ENCODE measurements at places on chromosomes 4 and X.

DNA sequence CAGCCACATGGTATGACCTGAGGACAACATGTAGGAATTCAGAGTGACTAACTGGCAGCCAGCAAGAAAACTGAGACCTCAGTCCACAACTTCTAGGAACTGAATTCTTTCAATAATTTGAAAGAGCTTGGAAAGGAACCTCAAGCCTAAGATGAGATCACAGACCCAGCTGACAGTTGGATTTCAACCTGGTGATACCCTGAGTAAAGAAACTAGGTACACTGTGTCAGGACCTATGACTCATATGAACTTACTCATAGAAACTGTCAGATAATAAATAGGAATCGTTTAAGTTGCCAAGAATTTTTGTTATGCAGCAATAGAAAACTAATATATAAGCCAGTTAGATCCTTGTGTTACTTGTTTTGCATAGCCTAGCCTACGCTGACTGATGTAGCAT lies 102.4 kb upstream of the DCAF12L1 start:
- no peak for DNase-seq

- DNase-seq: no peak
Measured at GRCh38 chr4:156778093-156778492, 193.5 kb downstream of the PDGFC start.

GRCh38 chr4:7970361-7970946 lies 30.8 kb upstream of the AFAP1 start:
- no peak for DNase-seq

GRCh38 chr4:1859389-1859753 lies 3.4 kb upstream of the LETM1 start:
- no peak for DNase-seq

GRCh38 chr4:100742045-100742444 lies 224.2 kb upstream of the EMCN start:
- DNase-seq: peak; percentile 18

GRCh38 chr4:19883841-19884240 lies 367.9 kb upstream of the SLIT2 start:
- DNase-seq: peak; percentile 3

DNA sequence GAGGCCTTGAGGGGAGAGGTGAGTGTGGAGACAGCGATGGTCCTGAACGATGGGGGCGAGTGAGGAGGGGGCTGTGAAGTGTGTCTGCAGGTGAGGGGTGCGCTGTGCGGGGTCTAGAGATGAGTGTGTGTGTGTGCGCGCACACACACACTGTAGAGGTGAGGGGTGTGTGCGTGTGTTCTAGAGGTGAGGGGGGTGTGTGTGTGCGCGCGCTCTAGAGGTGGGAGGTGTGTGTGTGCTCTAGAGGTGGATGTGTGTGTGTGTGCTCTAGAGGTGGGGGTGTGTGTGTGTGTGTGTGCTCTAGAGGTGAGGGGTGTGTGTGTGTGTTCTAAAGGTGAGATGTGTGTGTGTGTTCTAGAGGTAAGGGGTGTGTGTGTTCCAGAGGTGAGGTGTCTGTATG lies 574 bp downstream of the BST1 start:
- DNase-seq: no peak

GRCh38 chrX:107673933-107674479 lies 45.7 kb downstream of the PRPS1 start:
- DNase-seq: no peak

DNA sequence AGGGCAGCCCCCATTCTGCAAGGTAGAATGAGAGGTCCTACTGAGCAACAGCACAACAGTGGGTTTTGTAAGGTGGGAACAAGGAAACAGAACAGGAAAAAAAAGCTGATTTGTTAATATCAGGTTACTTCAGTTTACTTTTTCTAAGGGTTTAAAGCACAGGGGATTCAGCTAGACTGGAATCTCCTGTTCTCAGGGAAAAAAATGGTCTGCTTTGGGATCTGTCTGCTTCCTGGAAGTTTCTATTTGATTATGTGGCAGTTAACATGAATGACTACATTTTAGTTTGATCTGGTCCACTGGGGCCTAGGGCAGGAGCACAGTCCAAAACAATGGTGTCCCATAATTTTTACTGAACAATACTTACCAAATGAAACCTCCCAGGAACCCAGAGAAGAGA lies 104.6 kb downstream of the FBXW7 start:
- DNase-seq: no peak

- DNase-seq: no peak
Measured at GRCh38 chr4:126012691-126013290, 698.0 kb downstream of the FAT4 start.

- no peak for DNase-seq
Measured at GRCh38 chr4:102574317-102574716, 73.2 kb downstream of the NFKB1 start.

DNA sequence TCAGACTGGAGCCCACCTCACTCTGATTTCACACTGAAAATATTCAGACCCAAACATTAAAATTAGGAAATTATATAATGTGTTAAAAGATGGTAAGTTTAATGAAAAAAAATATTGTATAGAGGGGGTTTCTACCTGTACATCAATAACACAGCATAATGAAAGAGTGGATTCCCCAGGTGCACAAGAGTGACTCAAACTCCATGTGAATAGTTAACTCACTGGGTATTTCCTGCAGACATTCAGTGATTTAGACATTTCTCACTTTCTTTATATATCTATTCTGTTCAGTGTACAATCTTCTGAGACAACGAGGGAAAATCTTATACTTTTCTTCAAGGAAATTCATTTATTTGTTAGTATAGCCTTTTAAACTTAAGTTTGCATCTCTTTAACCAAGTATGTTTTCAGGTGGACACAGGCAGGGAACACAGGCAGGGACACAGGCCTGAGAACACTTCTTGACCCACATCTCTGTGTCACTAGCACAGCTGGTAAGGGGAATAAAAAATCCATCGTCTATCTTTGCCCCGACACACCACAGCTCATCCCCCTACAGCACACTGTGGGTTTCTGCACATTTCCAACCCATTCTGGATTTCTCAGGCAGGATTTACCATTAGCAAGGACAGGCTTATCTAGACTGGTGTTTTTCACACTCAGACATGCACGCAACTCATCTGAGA lies 525.5 kb upstream of the BOD1L1 start:
- no peak for DNase-seq
